Omental fat pad (tissue), 4 donors: ENCODE measurements at places on chromosomes 1 and 21.

DNA sequence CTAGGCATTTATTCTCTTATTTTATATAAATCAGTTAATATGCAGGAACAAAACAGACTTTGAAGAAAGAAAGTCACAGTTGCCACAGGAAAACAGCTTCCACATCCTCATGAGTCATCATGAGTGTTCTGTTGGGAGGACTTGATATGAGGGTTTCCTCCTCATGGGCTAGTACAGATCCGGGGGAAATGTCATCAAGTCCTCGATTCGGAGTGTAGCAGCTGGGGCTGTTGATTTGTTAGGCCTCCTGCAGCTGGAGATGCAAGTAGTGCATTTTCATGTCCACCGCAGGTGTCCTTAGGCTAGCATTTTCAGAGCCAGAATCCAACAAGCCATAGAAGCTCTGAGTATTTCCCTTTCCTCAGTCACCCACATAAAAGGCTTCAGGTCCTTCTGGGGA lies 36.7 kb downstream of the ADAM30 start:
- DNase-seq = no peak

DNA sequence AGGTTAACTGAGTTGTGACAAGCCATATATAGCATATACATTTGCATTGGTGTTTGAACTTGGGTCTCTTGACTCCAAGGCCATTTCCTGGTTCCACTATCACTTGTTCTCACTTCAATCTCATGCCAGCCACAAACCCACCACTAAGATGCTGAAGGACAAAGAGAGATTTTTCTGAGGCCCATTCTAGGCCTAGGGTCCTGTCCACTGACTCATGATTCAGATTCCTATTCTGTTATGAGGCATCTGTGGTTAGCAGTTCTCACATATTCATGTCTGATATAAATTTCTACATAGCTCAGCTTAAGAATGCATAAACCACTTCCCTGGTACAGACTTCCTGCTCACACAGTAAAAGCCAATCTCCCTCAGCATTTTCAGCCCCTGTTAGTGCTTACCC lies 326.1 kb upstream of the BEND5 start:
- no peak for DNase-seq

- DNase-seq = no peak
These were observed 327 bp downstream of the LRRC40 start for GRCh38 chr1:70205071-70205433.

DNA sequence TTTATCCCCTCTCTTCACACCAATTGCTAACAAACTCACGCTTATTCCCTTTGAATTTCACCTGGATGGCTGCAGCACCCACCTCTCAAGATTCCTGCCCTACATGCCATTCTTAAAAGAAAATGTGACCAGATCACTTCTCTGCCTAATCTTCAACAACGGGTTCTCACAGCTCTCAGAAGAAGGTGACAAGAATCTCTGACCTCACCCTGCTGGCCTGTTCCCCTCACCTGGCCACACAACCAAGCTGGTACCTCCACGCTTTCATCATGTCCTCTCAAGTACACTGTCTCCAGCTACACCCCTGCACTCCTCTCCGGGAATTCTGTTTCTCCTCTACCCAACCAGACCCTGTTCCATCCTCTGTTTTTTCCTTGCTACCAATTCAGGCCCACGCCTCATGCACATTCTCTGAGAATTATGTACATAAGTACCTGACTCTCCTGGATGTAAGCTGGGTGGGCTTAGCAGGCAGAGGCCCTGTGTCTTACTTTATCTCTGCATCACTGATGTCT lies 5.9 kb upstream of the LSS start:
- DNase-seq = no peak

GRCh38 chr1:215772151-215772550 lies 205.0 kb downstream of the KCTD3 start:
- no peak for DNase-seq

DNA sequence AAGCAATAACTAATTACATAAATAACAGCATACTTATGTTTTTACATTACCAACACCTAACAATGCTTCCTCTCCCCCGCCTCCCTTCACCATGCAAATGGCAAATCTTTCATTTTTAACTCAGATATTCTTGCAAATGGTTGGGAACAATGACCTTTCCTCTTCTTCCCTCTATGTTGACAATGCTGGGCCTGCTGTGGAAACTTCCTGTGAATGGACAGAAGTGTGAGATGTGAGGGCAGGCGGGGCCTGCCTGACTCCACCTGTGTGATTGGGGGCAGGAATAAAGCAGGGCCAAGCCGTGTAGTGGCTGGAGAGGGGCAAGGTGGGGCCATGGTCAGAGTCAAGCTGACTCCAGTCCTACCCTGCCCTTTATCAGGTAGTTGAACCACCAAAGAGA lies 289.6 kb downstream of the RPS6KC1 start:
- DNase-seq = no peak

- DNase-seq = no peak
These were observed 25.1 kb downstream of the POFUT2 start for GRCh38 chr21:45262616-45263015.

DNA sequence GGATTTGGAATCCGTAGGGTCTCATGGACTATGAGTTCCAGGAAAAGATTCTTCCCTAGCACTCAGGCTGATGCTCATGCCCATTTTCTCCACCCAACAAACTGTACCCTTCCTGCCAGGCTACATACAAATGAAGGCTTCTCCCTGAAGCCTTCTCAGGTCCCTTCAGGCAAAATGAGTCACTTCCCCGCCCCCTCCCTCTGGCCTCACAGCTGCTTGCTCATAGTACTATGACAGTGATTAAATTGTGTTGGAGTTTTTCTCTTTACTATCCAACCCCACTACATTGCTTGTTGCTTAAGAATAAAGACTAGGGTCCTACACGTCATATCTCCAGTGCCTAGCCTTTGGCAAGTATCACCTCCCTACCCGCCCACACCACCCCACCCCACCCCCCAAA lies 207.6 kb upstream of the NFIA start:
- DNase-seq = no peak

DNA sequence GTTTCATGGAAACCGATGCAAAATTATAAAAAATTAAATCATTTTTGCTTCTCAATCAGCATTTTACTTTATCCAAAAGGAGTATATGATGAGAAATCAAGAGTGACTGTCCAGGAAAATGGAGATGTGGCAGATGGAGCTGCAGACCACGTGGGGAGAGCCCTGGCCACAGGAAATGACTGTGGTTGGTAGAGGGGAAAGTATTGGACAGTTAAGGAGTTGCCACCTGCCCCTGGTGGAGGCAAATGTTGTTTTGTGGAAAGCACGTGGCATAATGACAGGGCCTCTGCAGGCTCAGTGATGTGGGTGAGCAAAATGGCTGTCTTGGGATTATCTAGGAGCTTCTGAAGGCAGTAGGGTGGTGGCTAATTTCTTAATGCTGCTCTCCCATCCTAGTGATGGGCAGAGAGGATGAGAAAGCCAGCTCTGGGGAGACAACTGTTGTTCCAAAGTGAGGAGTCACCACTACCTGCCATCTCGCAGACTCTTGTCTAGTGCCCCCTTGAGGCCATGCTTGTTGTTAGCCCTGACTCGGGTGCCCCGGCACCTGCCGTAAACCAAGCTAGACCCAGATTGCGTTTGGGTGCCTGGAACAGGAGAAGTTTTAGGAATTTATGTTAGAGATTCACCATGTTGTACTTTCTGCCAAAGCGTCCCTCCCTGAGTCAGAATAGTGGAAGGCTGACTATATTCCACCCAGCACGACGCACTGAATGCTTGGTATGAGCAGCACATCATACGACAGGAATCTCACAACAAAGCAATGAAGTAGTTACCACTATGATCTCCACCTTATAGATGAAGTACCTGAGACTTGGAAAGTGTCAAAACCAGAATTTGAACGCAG lies 144.0 kb downstream of the ROR1 start:
- DNase-seq = no peak

DNA sequence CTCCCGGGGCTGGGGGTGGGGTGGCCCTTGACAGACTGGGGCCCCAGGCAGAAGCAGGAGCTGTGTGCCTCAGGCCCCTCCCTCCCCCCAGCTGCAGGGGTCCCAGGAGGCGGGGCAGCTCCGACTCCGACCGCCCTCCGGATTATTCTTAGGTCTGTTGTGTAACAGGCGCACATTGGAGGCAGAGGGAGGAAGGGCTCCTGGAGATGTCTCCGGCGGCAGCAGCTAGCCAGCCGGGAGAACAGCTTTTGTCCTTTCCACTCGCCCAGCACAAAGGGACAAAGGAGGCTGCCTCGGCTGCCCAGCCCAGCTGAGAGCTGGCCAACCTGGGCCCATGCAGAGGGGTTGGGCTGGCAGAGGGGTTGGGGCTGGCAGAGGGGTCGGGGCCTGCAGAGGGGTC lies 29.7 kb upstream of the PLCH2 start:
- no peak for DNase-seq

DNA sequence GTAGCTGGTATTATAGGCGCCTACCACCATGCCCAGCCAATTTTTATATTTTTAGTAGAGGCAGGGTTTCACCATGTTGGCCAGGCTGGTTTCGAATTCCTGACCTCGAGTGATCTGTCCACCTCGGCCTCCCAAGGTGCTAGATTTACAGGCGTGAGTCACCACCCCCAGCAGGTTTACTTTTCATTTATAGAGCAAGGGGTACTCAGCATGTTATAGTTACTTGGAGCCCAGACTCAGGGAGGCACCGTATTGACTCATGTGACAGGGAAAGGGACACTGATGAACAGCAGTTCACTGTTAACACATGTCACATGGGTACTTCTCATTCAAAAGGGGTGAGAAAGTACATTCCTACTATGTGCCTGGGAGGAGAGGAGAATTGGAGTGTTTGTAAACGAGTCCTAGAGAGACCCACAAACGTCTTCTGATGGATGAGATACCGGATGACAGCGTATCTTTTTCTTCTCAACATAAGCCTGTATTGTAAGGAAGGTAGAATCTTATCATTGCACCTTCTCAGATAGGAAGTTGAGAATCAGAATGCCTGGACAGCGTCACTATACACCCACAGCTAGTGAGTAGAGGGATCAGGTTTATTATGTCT lies 510.0 kb downstream of the USP25 start:
- DNase-seq = no peak

DNA sequence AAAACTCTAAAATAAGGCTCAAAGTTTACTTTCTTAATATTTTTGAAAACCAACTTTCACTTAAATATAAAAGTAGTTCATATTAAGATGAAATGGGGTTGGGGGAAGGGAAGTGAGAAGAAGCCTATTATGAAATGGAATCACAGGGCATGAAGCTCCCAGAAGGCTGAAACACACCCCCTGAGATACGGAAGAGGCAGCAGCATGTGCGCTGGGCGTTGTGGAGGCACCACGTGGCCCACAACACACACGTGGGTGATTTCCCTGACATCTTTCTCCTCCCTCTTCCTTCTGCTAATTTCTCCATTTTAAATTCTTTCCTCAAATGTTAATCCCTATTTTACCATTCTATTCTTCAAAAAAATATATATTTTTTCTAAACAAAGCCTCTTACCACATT lies 35.6 kb upstream of the SEC16B start:
- DNase-seq = no peak

GRCh38 chr1:230768903-230769570 lies 21.8 kb downstream of the CAPN9 start:
- DNase-seq = no peak

GRCh38 chr21:44800103-44800502 lies 1.5 kb downstream of the UBE2G2 start:
- no peak for DNase-seq
